ENCODE measurements at places on chromosomes 1 and 21.

DNA sequence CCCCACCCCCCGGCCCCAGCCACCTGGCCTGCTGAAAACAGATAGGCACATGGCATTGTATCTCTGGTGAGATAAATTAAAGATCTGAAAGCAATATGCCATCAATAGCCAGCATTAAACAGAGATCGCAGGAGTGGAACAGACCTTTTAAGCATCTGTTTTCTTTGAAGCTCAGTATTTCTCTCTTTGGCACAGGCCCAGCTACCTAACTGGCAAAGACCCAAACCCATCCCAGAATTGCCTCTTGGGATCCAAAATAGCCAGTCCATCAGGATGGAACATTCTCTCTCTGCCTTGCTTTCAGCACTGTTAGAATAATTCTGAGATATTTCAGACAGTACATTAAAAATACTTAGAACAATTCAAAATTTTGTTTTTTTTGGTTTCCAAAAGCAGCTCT is 46.0 kb downstream of the KCNJ6 start:
- no peak for DNase-seq

GRCh38 chr1:44289530-44289929 is 65.5 kb downstream of the ERI3 start:
- DNase-seq: no peak

DNA sequence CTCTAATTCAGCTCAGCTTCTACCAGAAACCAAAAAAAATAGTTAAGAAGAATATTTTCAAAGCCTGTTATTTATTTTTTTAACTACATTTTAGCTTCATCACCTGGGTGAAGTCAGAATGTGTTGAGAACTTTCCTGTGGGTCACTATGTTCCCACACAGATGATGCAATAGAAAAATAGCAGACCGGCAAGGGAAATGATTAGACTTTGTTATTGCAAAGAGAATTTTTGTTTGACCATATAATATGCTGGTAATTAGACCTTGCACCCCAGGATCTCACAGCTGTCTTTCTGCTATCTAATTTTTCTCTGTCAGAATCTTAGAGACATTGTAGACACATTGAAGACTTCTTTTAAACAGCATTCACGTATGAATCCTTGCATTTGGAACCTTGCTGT is 299.3 kb downstream of the TBX15 start:
- DNase-seq: no peak

- DNase-seq: no peak
These were observed 5.8 kb upstream of the ERG start for GRCh38 chr21:38504066-38504465.

DNA sequence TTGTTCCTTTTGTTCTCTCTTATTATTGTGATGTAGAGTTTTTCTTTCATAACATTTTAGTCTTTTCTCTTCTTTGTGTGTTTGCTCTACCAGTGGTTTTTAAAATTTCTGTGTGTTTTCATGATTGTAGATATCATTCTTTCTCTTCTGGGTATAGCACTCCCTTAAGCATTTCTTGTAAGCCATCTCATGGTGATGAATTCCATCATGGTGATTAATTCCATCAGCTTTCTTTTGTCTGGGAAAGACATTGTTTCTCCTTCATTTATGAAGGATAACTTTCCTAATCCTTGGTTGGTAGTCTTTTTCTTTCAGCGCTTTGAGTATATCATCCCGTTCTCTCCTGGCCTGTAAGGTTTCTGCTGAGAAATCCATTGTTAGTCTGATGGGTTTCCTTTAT is 22.7 kb downstream of the CD55 start:
- no peak for DNase-seq

DNA sequence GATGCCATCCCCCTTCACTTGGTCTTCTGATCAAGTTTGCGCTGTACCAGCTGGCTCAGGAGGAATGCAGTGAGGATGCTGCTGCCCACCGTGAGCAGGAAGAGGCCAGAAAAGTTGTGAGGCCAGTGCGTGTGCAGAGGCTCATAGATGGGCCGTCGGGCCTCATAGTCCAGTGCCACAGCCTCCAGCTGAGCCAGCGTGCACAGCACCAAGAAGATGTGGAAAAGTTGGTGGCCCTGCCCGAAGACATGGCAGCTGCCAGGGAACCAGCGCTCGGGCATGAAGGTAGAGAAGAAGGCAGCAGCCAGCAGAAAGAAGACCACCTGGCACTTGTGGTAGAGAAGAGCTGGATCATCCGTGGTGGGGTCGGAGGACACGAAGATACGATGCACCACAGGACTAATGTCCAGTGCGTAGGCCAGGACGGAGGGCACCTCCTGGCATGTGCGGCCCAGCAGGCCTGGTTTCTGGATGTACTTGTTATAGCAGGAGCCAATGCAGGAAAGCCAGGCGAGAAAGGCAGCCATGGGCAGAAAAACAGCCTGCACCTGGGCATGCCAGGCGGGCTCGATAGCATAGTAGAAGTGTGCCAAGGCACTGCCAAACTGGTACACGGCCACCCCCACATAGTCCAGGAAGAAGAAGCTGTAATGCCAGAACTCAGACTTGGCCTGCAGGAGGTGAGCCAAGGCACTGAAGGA is 3.7 kb upstream of the AUNIP start:
- DNase-seq: no peak

GRCh38 chr1:227161470-227161869 is 156.8 kb downstream of the CDC42BPA start:
- no peak for DNase-seq

DNA sequence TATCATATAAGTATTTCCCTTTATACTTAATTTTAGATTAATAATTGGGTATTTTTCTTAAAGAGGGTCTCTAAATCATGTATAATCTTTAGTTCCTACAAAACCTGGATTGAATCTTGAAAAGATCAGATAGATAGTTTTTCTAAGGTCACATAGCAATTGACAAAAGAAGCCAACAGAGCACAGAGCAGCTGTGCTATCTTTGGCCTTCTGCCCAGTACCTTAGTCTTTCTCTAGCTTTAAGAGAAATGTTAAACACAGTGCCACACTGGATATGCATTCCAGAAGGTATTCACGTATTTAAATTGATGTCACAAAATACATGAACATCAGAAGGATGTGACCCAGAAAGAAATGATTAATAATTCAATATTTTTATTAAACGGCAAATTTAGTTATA is 86.8 kb downstream of the C21orf91 start:
- DNase-seq: no peak

DNA sequence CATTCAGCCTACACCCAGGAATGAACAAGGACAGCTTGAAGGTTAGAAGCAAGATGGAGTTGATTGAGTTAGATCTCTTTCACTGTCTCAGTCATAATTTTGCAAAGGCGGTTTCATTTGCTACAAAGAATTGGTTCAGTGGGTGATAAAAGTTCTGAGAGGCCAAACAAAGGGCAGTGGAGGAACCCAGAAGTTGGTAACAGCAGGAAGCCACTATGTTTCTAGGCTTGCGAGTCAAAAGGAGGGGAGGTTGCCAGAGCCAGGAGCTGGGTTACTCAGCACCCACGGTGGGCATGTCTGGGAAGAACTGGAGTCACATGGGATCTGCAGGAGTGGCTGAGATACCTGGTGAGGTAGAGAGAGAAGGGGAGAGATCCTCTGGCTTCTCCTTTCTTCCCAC is 64.2 kb upstream of the MRPS6 start:
- DNase-seq: no peak

DNA sequence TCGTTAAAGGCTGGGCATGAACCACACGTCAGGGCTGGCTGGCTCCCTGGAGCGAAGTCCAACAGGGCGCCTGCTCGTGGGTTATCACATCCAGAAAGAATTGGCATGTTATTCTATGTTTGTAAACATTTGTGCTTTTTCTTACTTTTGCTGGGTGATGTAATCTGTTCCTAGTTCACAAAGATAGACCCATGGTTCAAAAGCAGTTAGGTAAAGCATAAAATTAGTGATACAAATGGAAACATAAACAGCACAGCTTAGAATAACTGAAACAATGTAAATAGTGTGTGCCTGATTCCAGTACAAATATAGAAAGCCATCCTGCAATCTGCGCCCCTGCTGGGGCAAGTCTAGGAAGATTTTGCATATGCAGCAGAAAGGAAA is 184.0 kb upstream of the C1orf174 start:
- no peak for DNase-seq

- DNase-seq: no peak
These were observed 5.5 kb upstream of the GBP1 start for GRCh38 chr1:89070509-89070908.

GRCh38 chr1:39676948-39677548 is 5.1 kb upstream of the NT5C1A start:
- DNase-seq: no peak

- no peak for DNase-seq
These were observed 10.2 kb upstream of the IFI16 start for GRCh38 chr1:158999316-159000069.

GRCh38 chr1:179353546-179353945 is 12.2 kb upstream of the AXDND1 start:
- no peak for DNase-seq

- DNase-seq: no peak
These were observed 1165.7 kb downstream of the BRINP3 start for GRCh38 chr1:189311915-189312314.

DNA sequence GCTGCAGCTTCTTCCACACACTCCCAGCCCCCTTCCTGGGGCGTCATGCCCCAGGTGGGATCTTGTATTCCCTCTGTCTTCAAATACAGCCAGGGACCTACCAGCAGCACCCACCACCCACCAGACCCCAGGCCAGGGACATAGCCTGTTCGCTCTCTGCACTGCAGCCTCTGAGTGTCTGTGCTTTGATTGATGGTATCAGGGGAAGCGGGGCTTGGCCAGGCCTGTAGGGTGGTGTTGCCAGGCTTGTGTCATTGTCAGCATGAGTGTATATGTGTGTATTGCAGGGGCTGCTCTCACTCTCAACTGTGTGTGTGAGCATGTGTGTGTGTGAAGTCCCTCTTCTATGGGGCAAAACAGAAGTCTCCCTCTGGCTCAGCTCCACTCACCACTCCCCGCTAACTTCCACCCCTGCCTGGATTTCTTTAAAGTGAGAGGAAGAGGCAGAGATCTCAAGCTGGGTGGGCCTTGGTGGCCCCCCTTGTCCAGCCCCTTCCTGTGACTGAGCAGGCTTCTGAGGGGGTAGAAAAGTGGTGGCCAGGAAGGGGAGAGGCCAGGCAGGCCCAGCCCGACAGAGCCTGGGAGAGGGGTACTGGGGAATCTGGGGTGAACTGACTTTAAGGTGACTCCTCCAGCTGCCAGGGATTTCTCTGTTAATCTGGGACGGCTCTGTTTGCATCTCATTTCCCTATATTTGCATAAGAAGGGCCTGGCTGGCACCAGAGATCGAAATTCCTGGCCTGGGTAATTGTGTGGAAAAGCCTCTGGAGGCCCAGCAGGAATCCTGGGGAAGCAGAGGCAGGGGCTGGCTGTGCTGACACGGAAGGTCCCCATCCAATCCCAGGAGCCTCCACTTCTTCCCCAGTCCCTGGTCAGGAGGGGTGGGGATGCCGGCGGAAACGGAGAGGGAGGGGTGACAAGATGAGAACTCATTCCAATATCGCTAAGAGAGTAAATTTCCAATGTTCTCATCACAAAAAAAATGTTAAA is 18.6 kb upstream of the ADGRB2 start:
- no peak for DNase-seq

- DNase-seq: no peak
These were observed 91.9 kb downstream of the PRRX1 start for GRCh38 chr1:170755795-170756194.
